ENCODE measurements at places on chromosomes 11 and 22.
A peak's percentile ranks its signal among the peaks of the same experiment; 100 is the strongest.

DNA sequence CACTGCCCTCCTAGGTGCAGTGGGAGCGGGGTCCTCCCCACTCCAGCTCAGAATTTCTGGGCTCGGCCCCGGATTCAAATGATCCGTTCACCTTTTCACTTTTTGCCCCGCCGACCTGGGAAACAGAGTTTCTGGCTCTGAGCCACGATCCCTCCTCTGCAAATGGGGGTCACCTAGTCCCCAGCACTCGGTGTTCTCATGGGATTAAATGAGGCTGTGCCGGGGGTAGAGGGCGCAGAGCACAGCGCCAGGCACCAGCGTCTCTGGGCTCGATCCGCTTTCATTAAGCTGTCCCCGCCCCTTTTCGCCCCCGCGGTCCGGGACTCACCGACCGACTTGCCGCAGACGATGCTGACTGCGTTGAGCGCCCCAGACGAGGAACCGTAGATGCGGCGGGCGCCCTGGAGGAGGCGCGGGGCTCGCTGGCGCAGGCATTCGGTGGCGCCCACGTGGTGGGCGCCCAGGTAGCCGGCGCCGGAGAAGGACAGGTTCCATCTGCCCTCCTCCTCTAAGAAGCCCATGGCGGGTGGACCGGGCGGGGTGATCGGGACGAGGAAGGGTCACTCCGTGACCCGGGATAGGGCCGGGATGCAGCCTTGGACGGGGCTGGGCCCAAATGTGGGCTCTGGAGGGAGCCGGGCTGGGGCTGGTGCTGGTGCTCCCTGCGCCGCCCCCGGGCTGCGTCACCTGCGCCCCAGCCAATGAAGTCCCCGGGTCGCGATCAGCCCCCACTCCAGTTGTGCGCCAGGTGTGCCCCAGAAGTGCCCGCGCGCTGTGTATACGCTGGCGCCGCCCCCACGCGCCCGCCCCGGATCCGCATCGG lies at the start of gene PNPLA5:
Gene PNPLA5 (minus strand): TSS at position 654 of the 823 bp plus-strand sequence. CDS start 133 bp downstream, at position 521.
- DNase-seq: no peak

DNA sequence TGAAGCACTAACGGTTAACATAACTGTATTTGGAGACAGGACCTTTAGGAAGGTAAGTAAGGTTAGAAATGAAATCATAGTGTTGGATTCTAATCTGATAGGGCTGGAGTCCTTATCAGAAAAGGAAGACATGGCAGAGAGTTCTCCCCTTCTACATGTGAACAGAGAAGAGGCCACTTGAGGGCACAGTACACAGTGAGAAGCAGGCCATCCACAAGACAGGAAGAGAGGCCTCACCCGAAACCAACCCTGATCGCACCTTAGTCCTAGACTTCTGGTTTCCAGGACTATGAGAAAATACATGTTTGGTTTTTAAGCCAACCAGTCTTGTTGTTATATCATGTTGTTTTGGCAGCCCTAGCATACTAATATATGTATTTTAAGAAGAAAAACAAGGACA lies 170.0 kb downstream of the LRRC4C start:
- DNase-seq: no peak

- no peak for DNase-seq
Measured at GRCh38 chr11:77320351-77320750, 18.9 kb upstream of the GDPD4 start.

- no peak for DNase-seq
Measured at GRCh38 chr22:43153899-43154298, 2.5 kb downstream of the TSPO start.

- DNase-seq: no peak
Measured at GRCh38 chr11:33387581-33387980, 130.4 kb downstream of the HIPK3 start.

DNA sequence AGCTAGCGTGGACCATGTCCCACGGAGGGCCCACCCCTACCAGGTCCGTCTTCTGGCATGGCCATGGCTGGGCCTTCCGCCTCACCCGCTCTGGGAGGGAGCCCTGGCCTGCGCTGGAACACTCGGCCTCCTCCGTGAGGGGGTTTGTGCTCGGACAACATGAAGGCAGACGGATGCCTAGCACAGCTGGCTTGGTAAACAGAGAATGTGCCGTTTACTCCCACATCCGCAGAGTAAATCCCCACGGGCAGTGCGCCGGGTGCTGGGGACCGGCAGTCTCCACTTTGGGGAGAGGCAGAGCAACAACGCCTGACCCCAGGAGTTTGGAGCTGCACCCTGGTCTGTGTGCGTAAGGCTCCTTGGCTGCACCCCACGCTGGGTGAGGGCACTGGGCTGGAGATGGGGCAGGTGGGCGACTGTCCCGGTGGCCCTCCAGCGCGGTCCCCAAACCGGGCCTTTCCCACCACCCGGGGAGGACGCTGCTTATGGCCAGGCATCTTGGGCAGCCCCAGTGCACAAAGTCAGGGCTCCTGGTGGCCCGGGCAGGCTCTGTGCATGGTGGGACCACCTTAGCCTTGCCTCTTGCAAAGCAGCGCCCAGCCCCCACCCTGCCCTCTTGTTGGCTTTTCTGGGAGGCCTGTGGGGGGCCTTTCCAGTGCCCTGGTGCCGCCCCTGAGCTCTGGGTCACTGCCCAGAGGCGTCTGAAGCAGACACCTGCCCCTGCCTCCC lies 30.7 kb upstream of the MUC5AC start:
- DNase-seq: no peak

- DNase-seq: no peak
Measured at GRCh38 chr11:8720352-8720751, 37.8 kb downstream of the RPL27A start.

GRCh38 chr22:38087855-38088254 lies 3.9 kb upstream of the SLC16A8 start:
- DNase-seq: no peak

GRCh38 chr22:47497666-47498065 lies 735.2 kb downstream of the TBC1D22A start:
- DNase-seq: no peak

DNA sequence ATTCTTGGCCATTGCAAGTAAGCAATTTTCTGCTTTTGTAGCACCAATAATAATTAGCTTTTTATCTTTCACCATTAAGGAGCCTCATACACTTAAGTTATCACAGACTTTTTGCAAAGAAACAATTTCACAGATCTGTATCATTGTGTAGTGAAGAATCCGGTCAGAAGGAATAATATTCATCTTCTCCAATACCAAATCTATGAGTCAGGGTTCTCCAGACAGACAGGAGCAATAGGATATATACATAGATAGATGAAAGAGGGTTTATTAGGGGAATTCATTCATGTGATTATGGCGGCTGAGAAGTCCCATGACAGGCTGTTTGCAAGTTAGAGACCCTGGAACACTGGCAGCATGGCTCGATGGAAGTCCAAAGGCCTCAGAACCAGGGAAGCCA lies 82.9 kb upstream of the UBASH3B start:
- DNase-seq: no peak

- DNase-seq: no peak
Measured at GRCh38 chr11:65560555-65561418, 2.6 kb upstream of the LTBP3 start.

DNA sequence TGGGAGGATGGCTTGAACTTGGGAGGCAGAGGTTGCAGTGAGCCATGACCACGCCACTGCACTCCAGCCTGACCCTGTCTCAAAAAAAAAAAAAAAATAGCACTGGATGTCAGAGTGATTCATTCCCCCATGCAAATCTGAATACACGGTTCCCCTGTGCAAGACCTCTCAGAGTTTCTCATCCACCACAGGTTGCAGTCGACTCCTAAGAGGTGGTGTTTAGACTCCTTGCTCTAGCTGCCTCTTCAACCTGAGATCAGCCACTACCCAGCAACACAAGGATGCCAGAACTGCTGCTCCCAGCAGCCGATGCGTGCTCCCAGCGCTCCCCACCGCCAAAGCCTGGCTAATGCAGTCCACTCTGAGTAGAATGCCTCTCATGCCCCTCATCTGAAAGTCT lies 97.5 kb downstream of the PARVA start:
- no peak for DNase-seq

DNA sequence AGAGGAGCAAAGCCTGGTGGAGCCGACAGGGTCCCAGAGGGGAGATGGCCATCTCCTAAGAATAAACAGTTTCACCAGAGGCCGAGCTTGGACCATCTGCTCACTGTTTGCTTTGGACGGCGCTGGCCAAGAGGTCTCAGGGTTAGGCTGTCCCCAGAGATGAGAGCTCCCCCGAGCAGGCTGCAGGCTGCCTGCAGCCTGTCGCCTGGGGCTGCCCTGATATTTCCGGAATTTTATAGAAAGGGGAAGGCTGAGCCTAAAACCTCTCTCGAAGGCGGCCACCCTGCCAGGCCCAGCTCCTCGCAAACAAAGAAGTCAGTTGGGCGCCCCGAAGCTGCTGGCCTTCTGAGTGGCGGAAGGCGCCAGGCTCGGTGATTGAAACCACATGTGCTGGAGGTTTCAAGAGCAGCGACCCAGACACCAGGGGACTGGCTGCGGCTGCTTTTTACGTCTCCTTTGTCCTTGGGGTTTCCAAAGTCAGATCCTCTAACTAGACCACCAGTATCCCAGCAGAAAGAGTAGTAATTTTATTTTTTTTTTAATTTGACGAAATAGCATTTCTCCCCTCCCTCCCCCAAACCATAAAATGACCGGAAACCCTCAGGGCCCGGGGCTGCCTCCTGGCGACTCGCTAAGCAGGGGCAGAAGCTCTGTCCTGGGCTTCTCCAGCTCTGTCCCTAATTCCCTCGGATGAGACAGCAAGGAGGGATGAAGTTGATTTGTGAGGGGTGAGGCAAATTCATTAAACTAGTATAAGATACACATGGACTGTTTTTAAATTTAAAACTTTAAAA lies 57.4 kb downstream of the CLMP start:
- no peak for DNase-seq

- no peak for DNase-seq
Measured at GRCh38 chr11:813456-814096, 3.8 kb downstream of the RPLP2 start.

DNA sequence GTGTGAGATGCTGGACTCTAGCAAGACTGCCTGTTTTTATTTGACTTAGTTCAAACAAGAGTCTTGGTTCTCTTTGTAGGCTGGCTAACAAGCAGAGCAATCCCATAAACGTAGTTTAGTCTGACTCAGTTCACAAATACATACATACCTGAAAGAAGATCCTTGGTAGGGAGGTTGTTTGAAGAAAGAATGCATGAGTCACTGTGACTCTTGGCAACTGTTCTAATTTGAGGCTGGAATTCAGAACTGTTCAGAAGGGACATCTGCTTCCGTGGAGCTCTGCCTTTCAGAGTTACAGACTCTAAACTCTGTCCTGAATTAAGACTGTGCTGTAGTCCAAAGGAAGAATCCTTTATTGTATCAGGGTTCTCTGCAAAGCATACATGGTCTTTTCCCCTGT lies 32.2 kb downstream of the C2CD3 start:
- DNase-seq: no peak

- DNase-seq: no peak
Measured at GRCh38 chr11:16745950-16746605, 7.6 kb downstream of the C11orf58 start.

GRCh38 chr22:39748877-39749276 lies 144.7 kb downstream of the ENTHD1 start:
- DNase-seq: no peak

- DNase-seq: no peak
Measured at GRCh38 chr11:47434011-47434786, 8.0 kb upstream of the PSMC3 start.

- no peak for DNase-seq
Measured at GRCh38 chr11:72738199-72739141, 13.7 kb downstream of the ARAP1 start.

- no peak for DNase-seq
Measured at GRCh38 chr11:15775015-15775541, 581.3 kb downstream of the SOX6 start.

DNA sequence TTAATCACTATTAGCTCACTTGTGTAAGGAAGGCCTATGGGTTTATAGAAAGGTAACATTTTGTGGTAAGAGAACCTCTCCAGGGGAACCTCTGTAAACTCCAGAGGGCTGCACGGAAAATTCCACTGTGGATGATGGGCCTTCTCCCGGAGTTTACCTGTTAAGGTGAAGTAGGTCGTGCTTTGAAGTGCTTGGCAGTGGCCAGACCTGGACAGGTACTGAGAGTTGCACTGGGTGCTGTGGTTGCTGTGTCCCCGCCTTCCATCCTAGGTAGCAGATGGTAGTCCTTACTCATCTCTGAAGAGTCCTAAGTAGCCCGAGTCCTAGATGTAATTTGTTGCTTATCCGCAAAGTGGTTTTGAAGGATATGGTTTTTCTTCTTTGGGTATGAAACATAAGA lies 133.4 kb downstream of the TEAD1 start:
- no peak for DNase-seq

DNA sequence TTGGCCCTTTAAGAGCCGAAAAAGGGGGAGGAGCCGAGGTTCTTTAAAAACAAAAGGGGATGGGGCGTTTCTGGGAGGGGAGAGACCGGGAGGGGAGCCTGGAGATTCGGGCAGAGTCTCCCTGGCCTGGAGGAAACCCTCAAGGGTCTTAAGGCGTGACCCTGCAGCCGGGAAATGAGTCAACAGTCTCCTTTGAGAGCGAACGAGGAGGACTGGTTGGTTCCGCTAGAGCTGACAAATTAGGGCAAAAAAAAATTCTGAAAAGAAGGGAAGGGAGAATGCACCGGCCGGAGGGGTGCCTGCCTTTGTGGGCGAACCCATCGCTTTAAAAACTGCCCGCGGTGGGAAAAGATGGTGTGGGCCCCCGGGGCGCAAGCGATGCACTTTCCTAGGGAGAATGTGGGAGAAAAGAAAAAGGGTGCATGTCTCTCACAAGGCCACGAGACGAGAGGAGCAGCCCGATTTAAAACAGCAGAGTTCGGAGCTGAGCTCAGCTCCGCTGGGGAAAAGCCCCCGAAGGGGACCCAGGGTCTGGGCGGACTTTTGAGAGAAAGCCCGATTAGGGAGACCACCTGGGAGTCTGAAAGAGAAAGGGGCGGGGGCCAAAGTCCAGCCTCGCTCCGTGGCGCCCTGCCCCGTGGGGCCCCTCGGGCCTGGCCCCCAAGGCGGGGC lies 874 bp downstream of the ZFTA start:
- DNase-seq: peak; percentile 16

Data from effector CD8-positive, alpha-beta T cell (primary cell).